ENCODE measurements at places on chromosomes 6 and 20.
A peak's percentile ranks its signal among the peaks of the same experiment; 100 is the strongest.

DNA sequence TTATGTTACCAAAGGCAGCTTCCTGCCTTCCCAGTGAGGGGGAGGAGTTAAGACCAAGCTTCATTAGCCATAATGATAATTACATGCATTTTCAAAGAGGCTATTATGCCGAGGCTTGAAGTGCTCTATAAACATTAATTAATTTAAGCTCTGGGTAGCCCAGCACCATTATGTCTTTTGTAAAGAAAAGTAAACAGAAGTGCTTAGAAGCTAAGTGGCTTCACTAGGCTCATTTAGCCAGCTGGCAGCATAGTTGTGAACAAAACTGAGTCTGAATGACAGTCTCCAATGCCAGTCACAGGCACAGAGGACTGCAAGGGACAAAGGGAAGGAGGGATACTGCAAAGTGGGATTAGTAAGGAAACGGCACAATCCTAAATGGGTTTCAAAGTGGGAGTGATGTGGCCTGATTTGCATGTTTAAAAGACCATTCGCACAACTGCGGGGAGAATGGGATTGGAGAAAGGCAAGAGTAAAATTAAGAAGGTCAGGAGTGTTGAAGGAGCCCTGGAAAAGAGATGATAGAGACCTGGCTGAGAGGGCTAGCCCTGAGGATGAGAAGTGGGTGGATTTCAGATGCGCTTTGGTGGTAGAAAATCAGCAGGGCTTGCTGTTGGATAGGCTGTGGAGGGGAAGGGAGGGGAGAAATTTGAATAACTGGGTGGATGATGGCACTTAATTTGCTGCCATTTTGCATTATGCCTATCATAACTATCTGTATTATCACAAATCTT is 20.1 kb upstream of the ISM1 start:
- DNase-seq = no peak

DNA sequence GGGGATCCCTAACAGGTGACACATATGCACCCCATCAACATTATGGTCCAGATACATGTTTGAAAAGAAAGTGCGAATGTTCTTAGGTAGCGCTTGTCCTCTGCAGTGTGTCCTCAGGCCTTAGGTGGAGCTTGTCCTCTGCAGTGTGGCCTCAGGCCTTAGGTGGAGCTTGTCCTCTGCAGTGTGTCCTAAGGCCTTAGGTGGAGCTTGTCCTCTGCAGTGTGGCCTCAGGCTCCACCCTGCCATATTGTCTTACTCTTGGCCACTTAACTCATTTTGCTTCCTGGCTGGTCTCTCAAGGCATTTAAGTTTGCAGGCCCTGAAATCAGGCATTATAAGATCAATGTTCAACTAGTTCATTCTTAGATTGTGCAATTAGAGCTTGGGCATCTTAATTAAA is 74.7 kb upstream of the SCP2D1 start:
- no peak for DNase-seq

GRCh38 chr6:113558966-113559365 is 298.2 kb upstream of the MARCKS start:
- DNase-seq = peak; percentile 76

GRCh38 chr6:79133173-79133572 is 55.1 kb upstream of the PHIP start:
- DNase-seq = no peak

DNA sequence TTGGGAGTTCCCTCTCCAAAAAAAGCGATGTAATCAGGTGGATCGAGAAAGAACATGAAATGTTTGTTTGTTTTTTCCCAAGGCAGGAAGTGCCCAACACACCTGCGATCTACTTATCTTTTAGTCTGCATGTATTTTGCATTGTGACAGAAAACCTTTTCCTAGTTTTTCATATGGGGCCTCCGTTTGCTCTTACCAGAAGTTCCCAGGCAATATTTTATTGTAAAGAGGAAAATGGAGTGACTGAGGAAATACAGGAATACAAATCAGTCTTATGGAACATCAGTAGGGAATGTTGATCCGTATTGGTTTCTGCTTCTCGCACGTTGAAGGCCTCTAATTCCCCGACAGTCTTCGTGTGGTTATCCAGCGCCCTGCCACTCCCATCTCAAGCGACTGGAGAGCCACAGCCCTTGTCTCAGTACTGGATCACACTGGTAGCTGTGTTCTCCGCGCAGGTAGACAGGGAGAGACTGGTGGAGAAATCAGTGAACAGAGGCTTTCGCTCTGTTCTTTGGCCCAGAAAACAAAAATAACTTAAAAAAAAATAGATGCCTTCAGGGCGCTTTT is 107.4 kb downstream of the TRIM27 start:
- no peak for DNase-seq

DNA sequence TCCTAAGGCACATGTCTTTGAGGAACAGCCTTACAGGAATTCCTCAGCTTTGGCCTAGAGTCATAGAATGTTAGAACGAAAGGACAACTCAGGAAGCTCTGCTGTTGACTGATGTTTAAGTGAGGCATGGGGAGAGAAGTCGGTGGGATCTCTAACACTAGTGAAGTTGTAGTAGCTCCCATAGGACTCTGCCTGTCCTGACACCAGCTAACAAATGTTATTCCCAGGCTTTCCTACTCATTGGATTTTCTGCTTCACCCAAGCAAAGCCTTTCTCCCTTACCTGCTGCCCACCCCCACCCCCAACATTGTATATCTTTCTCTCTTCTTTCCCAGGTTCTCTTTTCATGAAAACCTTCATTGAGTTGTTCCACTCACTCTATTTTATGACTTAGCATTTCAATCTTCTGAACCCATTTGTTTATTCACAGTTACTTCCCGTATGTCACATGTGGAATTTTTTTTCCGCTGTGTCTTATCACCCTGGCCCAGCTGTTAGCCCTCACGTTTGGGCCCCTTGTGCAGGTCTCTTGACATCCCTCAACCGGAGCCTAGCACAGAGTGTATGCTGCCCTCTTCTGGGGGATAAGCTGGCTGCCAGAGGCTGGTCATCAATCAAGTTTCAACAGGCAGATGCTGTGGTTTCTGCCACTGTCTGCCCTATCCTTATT is 39.2 kb upstream of the RNF8 start:
- peak; percentile 26 for DNase-seq

GRCh38 chr20:51326201-51326819 is 216.2 kb downstream of the NFATC2 start:
- peak; percentile 37 for DNase-seq

GRCh38 chr20:57904314-57905105 is 194.7 kb upstream of the PMEPA1 start:
- DNase-seq = no peak

GRCh38 chr6:2708456-2708855 is 42.3 kb downstream of the MYLK4 start:
- DNase-seq = no peak

Data from astrocyte (in vitro differentiated cells and primary cell).